ENCODE measurements at places on chromosomes 12 and 14. TPM values are rescaled to one million over a fixed set of nuclear protein-coding genes. Genes with fewer than 3 reads are reported as not detected.

- no peak for DNase-seq
- no peaks in the 10 kb centered on the region for H3K27me3 ChIP-seq
Measured at GRCh38 chr14:74754157-74754556, 9.0 kb upstream of the YLPM1 start.

DNA sequence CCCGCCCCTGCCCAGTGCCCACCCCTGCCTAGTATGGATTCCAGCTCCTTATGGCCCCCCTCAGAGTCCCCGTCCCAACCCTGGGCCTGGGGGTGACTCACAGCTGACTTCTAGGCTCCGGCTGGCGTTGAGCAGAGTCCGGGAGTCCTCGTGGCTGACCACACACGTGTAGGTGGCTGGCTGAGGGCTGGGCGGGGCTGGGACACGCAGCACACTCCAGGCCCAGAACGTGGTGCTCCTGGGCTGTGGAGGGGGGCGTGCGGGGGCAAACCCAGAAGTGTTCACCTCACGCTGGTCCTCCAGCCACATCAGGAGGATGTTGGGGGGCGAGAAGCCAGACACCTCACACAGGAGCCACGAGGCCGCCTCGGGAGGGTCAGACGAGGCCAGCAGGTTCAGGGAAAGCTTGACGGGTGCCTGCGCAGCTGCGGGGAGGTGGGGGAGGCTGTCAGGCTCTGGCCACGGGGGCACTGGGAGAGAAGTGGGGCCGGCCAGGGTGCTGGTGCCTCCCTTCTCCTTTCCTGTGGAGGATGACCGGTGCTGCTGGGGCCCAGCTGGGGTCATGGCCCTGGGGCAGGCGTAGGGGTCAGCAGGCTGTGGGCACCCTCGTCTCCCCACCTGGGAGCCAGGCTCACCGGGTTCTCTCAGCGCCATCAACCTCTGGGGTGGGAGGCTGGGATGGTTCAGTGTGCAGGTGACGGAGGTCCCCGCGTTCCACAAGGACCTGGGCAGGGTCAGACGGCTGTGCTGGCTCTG is 314.1 kb downstream of the TMEM121 start:
- DNase-seq = no peak
- H3K27ac ChIP-seq = no peak overlapping the region
- no peaks in the 10 kb centered on the region for H3K36me3 ChIP-seq
- no peaks in the 10 kb centered on the region for H3K4me1 ChIP-seq
- no peaks in the 10 kb centered on the region for H3K27me3 ChIP-seq

The DLGAP5 gene
- total RNA-seq = 2.2 TPM

DNA sequence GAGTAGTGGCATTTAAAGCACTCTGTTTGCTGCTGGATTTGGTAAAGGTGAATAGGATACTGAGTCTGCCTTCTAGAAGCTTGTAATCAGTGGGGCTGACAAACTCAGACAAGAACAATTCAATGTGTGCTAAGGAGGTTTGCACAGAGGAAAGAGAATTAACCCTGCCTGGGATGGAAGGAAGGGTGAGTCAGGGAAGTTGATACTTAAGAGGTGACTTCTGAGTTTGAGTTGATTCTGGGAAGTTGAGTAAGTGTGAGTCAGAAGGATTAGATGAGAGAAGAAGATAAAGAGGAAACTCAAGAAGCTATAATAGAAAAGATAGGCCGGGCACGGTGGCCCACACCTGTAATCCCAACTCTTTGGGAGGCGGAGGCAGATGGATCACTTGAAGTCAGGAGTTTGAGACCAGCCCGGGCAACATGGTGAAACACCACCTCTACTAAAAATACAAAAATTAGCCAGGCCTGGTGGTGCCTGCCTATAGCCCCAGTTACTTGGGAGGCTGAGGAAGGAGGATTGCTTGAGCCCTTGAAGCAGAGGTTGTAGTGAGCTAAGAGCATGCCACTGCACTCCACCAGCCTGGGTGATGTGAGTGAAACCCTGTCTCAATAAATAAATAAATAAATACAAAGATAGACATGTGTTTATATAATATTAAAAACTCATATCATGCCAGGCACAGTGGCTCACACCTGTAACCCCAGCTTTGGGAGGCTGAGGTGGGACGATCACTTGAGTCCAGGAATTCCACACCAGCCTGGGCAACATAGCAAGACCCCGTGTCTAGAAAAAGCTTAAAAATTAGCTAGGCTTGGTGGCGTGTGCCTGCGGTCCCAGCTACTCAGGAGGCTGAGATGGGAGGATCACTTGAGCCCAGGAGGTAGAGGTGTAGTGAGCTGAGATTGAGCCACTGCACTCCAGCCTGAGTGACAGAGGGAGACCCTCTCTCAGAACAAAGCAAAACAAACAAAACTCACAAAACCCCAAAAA is 126.8 kb upstream of the CPM start:
- no peak overlapping the region for H3K4me3 ChIP-seq
- H3K4me1 ChIP-seq = peaks cover 5% of the 10 kb centered on the region
- H3K27ac ChIP-seq = peak overlapping the region; percentile 21
- DNase-seq = peak; percentile 95
